ENCODE measurements at places on chromosomes 11 and 22.

DNA sequence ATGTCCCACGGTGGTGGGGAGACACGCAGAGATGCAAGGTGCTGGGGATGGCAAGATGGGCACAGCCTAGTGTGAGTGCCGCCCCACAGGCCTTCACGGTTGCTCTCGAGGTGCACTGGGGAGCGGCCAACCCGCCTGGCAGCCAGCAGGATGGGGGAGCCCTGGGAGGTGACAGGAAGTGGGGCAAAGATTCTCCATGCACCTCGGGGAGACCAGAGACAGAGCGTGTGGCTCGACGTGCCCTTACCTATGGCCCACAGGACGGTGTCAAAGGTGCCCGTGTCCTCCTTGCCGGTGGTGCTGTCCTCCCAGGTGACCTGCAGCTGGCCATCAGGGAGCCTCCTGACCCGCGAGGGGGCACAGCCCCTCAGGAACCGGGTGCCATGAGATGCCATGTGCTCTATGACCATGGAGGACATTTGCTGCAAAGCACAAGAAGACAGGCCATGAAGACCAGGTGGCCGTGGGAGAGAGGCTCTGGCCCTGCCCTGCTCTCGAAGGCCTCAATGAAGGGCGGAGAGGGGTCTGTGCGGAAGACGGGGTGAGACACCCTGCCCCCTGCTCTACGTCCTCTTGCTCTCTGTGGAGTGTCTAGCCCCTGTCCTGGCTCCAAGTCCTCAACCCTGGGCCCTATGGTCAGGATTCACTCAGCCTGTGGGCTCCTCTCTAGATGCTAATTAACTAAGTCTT is 40.6 kb upstream of the GNB1L start:
- no peak for DNase-seq

DNA sequence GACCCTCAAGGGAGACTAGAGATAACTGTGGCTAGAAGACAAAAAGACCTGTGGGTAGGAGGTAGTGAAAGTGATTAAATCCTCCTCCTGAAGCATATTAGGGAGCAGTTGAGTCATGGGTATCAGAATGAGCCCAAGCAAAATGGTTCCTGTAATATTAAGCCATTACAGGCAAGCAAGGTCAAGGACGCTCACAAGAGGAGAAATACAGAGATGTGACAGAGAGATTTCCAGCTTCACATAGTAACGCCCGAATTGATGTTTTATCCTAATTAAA is 77.7 kb downstream of the FAM76B start:
- no peak for DNase-seq

DNA sequence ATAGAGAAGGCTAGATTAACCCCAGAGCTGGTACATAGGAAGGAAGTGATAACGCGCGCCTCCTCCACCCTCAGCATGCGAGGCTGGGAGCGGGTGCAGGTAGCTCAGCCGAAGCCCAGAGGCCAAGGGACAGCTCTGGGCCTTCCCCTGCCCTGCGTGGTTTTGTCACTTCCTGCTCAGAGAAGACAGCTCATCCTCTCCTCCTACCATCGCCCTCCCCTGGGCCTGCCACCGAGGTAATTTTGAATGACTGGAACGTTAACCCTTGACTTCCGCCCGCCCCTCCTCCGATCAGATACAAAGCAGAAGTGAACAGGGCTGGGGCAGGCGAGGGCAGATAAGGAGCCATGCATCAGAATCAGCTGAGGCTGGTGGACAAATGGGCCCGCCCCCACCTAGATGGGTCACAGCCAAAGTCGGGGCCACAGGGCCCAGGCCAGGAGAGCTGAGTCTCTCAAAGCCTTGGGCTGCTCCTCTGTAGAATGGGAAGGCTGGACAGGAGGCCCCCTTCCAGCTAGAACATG is 1.6 kb downstream of the RAC2 start:
- peak; percentile 91 for DNase-seq

DNA sequence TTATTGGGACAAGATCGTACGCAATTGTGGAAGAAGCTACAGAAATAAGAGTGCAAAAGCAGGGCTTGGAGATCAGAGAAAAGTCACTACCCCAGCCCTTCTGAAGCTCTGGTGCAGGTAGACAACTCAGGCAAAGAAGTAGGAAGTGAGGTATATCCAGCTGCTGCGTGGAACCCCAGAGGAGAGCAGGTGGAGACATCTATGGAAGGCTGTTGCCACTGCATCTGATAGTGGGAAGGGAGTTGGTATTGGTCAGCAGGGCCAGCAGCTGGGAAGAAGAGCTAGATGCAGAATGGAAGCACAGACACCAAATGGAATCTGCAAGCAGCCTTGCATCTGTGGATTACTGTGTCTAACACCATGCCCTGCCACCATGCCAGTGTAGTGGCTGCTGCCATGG is 165.1 kb downstream of the WNT11 start:
- DNase-seq = no peak

DNA sequence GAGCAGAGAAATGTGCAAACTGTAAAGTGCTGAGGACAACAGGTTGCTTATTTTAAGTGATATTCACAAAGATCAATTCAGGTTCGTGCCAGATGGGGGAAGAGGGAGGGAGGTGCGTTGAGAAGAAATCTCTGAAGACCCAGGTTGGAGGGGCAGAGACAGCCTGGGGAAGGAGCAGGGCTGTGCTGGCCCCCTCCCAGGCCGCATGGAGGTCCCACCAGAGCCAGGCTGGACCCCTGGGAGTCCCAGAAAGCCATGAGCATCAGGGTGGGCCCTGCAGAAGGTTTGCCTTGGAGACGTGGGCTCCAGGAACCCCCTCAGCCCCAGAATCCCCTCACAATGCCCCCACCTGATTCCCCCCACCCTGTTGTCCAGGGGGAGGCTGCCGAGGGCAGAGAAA is 47.4 kb downstream of the IGLL1 start:
- DNase-seq = no peak

DNA sequence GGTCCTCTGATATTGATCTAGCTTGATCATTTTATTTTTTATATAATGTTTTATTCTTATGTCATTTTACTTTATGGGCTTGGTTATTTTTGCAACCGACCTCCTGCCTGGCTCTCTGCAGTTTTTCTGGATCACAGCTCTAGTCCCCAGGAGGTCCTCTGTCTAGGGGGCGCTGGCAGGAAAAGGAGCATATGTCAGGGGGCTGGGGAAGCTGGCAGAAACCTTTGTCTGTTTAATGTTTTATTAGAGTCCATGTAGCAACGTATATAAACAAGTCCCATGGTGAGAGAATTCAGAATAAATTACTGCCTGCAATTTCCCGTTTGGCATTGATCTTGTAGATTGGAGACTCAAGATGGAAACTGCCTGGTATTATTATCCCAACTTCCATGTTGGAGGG is 133.5 kb upstream of the ZBED5 start:
- DNase-seq = no peak

- no peak for DNase-seq
These were observed 53.0 kb upstream of the PRR5 start for GRCh38 chr22:44648821-44649565.

DNA sequence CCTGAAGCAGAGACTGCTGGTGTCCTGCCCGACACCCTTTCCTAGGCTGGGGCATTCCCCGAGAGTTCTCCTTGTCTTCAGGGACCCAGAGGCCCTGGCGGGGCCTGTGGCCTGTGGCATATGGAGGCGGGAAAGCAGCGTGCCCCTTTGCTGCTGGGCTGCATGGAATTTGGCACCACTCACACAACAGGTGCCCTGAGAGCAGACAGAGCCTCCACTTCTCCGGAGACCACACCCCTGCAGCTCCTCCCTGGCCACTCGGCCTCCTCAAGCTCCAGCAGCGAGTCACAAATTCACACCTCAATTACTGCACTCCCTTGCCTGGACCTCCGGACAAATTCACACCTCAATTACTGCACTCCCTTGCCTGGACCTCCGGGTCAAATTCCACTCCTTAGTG is 1375.2 kb downstream of the TBC1D22A start:
- no peak for DNase-seq

DNA sequence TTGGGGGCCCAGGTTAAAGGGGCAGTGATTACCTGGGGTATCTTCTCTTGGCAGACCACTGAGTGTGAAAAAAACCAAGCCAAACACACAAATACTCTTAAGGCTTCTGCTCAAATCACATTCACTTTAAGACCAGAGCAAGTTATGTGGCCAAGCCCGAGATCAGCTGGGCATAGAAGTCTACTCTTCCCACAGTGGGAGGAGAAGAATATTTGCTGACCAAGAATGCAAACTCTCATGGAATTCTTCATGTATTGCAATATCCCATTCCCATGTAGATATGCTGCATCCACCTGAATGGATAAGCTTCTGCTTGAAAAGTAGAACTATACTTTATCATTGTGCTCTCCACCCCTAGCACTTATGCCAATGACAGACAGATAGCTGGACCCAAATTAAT is 37.1 kb upstream of the C11orf87 start:
- DNase-seq = no peak

Data from activated naive CD4-positive, alpha-beta T cell treated with Interleukin-2 at 50 U/mL for 16 hours (primary cell).